HT1080 (cell line): ENCODE measurements at places on chromosomes 7 and 10. TPM values are rescaled to one million over a fixed set of nuclear protein-coding genes. Genes with fewer than 3 reads are reported as not detected.

DNA sequence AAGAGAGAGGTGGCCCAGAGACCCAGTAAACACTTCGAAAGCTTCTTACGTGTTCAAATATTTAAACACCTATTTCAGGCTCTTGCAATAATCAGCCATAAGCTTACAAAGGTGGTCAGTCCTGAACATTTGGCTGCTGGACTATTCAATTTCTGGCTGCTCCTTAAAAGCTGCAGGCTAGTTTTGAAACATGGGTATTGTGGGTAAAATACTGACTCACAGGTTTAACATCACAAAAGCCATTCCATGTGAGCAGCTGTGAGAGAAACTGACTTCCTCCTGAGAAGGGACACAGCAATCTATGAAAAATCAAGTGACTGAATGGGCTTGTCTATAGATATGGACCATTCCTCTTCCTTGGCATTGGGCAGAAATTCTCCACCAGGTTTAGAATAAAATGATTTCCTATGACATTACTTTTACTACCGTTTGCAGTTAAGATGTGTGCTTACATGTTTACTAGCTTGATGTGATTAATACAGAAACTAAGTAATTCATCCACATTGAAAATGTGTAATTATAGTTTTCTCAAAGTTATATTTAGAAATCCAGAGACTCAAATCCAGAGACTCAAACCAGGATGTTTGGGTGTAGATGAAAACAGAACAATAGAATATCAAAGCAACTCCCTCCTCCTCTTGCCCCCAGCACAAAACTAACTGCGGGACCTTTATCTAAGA, 252.3 kb downstream of the GATA3 start:
- DNase-seq: peak; percentile 69

GRCh38 chr10:77431980-77432797, 205.4 kb downstream of the KCNMA1 start:
- no peak for DNase-seq

DNA sequence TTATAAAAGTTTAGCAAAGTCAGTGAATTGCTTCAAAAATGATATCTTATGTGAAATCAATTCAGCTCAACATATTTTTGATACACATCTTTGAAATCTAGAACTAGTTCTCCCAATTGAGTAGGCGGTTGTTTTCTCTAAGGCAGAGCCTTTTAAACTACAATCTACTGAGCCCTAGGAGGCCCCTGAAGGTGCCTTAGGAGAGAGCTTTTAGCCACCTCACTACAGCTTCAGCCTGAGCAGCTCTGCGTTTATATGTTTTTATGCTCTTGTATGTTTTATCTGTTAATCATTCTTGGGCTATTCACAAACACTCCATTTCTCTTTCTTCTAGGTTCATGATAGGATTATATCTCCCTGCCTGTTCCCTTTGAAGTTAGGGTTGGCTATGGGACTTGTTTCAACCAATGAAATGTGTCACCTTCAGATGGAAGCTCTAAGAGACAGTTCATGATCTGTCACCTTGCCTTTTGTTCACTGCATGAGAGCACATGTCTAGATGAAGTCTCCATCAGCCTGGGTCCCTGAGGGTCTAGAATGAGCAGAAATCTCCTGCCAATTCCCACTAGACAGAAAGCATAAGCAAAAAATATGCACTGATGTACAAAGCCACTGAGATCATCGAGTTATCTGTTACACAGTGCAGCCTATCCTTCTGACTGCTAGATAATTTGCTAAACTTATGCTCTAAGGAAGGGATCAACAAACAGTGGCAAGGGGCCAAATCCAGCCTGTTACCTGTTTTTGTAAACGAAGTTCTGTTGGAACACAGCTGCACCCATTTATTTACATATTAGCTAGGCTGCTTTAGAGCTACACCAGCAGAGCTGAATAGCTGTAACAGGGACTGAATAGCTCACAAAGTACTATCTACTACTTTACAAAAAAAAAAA, 128.5 kb upstream of the CDK1 start:
- DNase-seq: no peak

DNA sequence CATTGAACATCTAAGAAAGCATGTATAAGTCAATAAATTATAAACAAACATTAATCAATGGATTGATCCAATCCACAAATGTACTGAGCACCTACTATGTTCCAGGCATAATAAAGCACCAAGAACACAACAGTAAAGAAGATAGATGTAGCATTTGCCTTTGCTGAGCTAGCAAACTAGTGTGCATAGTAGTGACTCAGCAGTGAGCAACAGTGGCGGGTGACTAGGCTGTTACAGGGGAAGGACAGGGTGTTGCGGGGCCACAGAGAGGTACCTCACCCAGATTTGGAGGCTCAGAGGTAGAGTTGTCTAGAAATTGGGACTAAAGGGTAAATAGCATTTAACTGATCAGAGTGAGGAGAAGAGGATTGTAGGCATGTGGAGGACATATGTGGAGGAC, 83.6 kb downstream of the NXPH1 start:
- DNase-seq: peak; percentile 7

GRCh38 chr7:150838965-150839650, 13.2 kb upstream of the AOC1 start:
- DNase-seq: no peak

DNA sequence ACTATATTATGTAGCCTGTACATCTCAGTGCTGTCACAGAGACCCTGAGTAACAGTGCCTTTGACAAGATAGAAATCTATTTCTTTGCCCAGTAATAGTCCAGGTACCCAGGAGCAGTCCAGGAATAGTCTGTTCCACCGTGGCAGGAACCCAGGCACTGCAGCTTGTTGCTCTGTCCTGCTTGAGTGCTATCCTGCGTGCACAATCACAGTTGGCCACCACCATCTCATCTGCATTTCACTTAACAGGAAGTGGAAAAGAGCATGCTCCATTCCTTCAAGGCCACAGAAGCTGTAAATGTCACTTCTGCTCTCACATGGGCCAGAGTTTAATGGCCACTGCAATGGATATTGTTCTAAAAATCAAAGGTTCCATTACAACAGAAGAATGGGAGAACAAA, 61.5 kb upstream of the PRR15 start:
- DNase-seq: no peak

- DNase-seq: no peak
Observed at GRCh38 chr10:98033515-98033914, 3.1 kb upstream of the CRTAC1 start.

- no peak for DNase-seq
Observed at GRCh38 chr10:34029455-34029854, 695.0 kb upstream of the NRP1 start.

- DNase-seq: no peak
Observed at GRCh38 chr7:112940314-112940732, 146.3 kb downstream of the GPR85 start.

- DNase-seq: peak; percentile 45
Observed at GRCh38 chr10:62528441-62528840, 154.3 kb downstream of the ZNF365 start.

GRCh38 chr7:27254625-27255024, 12.0 kb downstream of the EVX1 start:
- DNase-seq: peak; percentile 65

DNA sequence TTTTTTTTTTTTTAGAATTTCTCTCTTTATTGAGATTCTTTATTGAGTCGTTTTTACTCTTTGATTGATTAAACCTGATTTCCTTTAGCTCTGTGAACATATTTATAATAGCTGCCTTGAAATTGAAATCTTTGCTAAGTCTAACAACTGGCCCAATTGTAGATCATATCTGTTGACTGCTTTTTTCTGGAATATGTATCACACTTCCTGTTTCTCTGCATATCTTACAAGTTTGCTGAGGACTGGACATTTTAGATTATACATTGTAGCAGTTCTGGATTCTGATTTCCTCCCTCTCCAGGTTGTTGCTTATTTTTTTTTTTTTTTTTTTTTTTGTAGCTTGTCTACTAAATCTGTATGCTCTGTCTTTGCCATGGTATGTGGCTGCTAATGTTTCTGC, 56.3 kb downstream of the PRKAR2B start:
- no peak for DNase-seq

DNA sequence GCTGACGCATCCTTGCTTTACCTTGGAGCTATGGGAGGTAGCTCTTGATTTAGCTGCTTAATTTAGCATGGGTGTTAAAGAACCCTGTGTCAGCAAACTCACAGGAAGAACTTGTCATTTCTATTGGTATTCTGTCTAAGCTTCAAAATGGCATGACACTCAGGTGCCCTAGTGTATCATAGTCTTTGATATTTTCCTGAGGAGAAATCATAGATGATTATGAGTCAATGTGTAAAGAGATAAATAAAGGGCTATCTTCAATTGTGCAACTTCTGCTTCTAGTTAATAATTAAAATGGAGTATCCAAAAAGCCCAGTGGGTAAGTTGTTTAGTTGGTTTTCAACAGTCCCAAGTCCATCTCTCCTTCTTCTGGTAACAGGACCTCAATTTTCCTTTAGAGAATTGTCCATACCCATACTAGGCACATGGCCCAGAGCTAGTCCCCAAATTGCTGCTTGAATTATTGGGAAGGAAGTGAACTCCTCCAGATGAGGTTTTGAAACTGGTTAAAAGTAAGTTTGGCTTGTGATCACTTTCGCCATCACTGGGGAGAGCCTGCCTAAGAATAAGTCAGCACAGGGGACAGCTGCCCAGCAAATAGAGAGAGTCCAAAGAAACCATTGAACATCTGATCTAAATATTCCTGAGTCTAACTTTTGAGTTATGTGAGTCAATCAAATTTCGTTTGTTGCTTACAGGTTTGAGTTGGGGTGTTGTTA, 169.0 kb upstream of the PHYHIPL start:
- no peak for DNase-seq

- no peak for DNase-seq
Observed at GRCh38 chr10:16155834-16156233, 281.0 kb upstream of the PTER start.

DNA sequence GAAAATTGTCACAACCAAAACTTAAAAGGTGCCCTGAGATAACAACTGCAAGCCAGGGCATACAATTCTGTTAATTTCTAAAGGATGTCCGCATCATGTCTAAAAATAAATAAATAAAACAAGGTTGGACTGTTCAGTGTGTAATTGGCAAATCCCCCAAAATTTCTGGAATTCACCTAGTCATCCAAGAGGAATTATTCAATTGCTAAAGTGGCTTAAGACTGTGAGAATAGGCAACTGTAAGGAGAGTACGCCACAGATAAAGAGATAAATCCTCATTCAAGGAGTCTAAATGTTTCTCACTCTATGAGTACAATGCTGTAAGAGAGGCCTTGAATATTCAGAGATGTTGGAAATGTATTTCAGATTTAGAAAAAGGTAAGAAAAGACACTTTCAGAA, 37.2 kb downstream of the PIK3AP1 start:
- DNase-seq: peak; percentile 22

- no peak for DNase-seq
Observed at GRCh38 chr10:117627561-117627960, 85.0 kb downstream of the EMX2 start.

GRCh38 chr7:70712942-70713341, 419.0 kb upstream of the GALNT17 start:
- DNase-seq: no peak

DNA sequence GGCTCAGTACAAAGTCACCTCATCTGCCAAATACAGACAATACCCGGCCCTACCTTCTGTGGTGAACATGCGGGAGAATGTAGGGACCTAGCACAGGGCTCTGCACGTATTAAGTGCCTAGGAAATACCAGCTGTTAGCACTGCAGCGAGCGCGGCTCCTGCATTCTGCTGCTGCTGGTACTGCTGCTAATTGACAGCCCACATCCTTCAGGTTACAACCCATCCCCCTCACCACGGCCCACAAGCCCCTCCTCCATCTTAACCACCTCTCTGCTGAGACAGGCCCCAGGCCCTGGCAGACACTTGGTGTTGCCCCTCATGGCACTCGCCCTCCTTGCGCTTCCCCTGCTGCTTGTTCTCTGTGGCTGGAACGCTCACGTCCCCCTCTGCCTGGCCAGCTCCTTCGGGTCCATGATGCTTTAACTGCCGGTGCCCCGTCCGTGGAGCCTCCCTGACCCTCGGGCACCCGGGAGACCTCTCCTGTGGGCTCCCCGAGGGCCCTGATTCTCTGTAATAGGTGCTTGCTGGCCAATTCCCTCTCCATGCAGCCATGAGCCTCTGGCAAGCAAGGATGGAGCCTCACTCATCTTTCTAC, 53.3 kb upstream of the LOXL4 start:
- DNase-seq: no peak

GRCh38 chr7:81632418-81632817, 137.4 kb downstream of the HGF start:
- peak; percentile 17 for DNase-seq

DNA sequence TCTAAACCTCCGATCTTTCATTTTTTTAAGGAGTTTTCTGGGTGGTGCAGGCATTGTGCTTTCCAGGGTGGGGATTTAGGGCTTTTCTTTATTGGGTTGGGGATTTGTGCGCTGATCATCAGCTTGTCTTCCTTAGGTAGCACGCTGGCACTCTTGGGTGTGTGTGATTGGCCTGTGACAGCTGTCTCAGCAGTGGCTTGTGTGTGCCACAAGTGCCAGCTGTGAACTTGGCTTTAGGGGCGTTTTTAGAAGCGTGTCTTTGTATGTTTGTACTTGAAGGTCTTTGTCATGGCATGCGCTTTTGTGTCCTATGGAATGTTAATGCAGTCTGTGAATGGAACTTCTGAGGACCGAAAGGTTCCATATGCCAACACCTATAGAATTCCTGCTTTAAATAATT, 788 bp downstream of the AKAP9 start:
- DNase-seq: peak; percentile 24

GRCh38 chr7:66694286-66694685, 46.2 kb upstream of the RABGEF1 start:
- no peak for DNase-seq

DNA sequence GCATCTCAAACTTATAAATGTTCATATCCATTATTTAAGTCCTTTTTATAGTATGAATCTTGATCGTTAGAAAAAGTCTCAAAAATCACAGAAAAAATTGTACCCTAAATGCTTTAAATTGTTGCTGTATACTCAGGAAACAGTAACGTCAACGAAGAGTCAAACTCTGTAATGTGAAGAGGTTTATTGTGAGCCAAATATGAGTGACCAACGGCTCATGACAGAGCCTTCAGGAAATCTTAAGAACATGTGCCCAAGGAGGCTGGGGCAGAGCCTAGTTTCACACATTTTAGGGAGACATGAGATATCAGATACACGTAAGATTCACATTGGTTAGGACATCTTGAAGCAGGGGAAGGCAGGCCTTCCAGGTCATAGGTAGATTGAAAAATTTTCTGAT, 86.1 kb downstream of the PIP4K2A start:
- DNase-seq: no peak

The TFPI2 gene
- not detected in 2 replicates for total RNA-seq

The RPA3 gene
- total RNA-seq: 45.0 and 56.6 TPM in 2 replicates

The PLEKHA8 gene
- 5.3 and 8.5 TPM in 2 replicates for total RNA-seq

The CPSF4 gene
- total RNA-seq: 49.6 and 63.8 TPM in 2 replicates

The C10orf62 gene
- total RNA-seq: not detected in 2 replicates

The CYP3A4 gene
- 0.05 TPM in 1 of 2 replicates, not detected in the other for total RNA-seq
